ENCODE measurements at places on chromosomes 3 and 15.

DNA sequence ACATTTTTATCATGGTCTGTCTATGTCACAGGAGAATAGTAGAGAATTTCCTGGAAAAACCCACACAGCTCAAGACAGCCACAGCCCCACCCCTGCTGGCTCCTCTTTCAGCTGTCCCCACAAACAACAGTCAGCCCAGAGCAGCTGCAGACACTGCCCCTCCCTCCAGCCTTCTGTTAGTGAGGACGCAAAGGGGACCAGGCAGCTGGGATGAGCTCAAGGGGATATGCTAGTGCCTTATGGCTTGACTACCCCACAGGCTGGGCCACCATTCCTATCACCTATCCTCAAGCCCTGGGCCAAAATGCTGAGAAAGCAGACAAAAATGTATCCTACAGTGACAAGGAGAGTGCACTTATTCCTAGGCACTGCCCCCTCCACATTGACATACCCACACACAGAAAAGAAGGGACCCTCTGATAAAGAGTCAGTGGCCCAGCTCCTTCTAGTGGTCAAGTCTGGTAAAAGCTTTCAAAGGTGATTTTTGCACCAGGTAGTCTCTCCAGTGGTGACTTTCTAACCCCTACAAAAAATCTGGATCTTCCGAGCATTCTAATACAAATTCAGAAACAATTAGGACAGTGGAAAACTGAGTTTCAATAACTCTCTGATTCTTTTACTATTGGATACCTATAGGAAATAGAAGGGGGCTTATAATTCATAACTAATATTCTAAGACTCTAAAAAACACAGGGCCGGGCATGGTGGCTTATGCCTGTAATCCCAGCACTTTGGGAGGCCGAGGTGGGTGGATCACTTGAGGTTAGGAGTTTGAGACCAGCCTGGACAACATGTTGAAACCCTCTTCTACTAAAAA, 3.0 kb upstream of the MAP1A start:
- DNase-seq: no peak

DNA sequence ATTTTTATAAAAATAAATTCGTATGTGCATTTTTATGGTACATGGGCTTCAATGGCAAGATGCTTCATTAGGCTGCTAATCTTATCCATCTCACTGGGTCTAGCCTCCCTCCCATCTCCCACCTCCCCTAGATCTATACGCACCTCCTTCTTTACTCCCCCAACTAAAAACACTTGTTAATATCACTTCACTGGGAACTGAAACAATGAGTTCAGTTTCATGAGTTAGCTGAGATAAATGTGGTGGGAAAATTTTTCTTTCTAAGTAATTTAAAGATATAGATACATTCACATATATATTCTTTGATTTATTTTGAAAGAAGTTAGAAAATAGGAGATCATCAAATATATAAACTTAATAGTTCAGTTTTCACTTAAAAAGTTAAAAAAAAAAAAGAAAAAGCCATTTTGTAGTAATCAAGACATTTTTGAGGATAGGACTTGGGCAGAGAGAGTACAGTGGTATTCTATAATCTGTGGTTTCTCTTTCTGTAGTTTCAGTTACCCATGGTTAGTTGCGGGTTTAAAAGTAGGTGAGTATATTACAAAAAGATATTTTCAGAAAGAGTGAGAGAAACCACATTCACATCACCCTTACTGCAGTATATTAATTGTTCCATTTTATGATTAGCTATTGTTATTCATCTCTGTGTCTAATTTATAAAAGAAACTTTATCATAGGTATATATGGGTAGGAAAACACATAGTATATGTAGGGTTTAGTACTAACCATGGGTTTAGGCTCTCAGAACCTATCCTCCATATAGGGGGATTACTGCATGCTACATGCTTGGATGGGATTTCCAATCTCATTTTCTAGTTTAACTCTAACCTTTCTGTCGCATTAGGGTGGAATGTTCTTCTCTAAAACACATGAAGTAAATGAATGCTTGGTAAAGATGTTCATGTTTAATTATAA, 316.0 kb upstream of the CBLB start:
- DNase-seq: no peak

DNA sequence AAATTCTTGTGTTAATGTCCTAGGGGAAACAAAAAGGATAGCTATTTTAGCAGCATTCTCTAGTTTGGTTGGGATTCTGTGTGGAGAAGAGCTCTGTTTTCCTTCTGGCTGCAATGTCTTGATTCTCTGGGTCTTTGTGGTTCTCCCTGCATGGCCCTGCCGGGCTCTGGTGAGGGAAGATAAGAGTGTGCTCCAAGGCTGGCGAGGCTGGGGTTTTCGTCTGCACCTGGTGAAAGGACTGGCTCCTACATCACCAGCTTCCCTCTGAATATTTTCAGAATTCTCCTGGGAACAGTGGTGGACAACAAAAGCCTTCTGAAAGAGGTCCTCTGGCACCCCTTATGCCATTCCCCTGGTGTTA, 38.1 kb upstream of the SFMBT1 start:
- DNase-seq: no peak

- DNase-seq: no peak
Observed at GRCh38 chr3:177499779-177500423, 302.6 kb upstream of the TBL1XR1 start.

GRCh38 chr3:58012302-58012701, 4.1 kb downstream of the FLNB start:
- no peak for DNase-seq

GRCh38 chr15:93418566-93418965, 329.6 kb upstream of the RGMA start:
- no peak for DNase-seq

- DNase-seq: no peak
Observed at GRCh38 chr3:55737186-55737585, 250.1 kb upstream of the WNT5A start.

Measured in stimulated activated CD8-positive, alpha-beta memory T cell treated with anti-CD3 and anti-CD28 coated beads, Interleukin-15, amount 100 ng/mL, for 1 hour (primary cell).